Inflammatory macrophage treated with lipopolysaccharide for 1 hour (primary cell): ENCODE measurements at places on chromosomes 5 and 9.

- DNase-seq = no peak
Observed at GRCh38 chr9:131140112-131140511, 14.7 kb downstream of the NUP214 start.

DNA sequence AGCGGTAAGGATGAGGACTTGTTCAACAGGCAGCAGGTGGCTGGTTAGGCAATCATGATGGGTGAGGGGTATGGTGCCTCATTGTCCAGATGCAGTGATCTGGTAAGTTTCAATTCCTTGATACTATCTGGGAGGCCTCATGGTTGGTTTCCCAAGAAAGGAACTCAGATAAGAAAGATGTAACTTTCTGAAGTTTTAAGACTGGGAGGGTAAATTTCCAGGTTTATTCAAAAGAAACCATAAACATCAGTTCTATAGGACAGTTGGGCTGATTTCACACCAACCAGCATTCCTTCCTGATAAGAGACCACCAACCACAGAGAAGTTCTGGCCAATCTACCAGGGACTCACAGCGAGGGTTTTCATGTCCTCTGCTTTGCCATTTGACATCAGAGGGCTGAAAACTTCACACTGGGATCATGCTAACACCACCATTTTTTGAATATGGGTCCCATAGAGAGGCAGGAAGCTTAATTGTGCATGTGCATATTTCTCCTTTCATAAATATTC, 773 bp upstream of the AGGF1 start:
- no peak for DNase-seq

GRCh38 chr5:38208782-38209378, 49.5 kb upstream of the EGFLAM start:
- peak; percentile 2 for DNase-seq

- peak; percentile 8 for DNase-seq
Observed at GRCh38 chr9:115198001-115198400, 80.0 kb upstream of the TNC start.

DNA sequence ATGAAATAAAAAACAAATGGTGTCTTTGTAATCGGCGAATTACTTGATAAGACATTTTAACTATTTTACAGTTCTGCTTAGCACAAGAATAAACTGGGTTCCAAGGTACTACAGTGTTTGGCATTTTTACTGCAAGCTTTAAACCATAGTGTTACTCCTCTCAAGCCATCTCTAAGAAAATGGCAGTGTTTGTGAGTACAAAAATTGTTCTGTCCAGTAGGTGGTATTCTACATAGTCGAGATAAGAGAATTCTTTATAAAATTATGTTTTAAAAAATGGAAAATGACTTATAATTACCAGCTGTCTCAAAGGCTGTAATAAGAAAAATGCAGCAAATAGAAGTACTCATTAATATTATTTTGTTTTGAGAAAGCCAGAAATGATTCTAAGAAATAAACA, 3.2 kb downstream of the SMIM15 start:
- no peak for DNase-seq
